ENCODE measurements at places on chromosomes 11 and 22. TPM values are rescaled to one million over a fixed set of nuclear protein-coding genes. Genes with fewer than 3 reads are reported as not detected.
A peak's percentile ranks its signal among the peaks of the same experiment; 100 is the strongest.

DNA sequence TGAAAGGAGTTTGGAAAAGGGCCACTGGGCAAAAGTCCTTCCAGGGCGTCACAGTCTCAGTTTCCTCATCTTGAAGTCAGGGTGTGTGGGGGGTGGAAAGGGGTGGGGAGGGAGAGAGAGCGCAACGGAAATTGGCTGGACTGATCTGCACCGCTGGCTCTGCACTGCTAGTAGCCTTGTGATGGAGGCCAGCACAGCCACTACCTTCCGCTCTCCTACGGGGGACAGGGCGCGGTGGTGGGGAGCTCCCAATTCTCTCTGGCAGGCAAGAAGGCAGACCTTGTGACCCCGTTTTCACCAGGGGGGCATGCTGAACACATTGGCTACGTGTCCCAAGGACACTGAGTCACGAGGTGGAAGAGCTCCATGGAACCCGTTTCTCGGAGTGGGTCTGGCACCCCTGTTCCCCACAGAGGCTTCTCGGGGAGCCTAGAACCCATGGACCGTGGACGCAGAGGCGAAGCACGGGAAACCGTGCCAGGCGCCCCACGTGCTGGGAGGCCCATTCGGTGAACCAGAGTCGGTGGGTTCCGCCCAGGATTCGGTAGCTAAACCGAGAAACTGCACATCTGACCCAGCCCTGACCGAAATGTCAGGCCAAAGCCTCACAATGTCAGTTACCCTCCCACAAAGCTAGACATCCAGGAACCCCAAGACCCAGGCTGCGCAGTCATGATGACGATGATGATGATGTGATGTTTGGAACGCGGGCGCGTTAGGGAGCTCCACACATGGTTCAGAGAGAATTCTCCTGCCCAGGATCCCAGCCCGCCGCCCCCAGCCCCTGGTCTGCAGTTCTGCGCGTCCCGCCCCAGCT, 28.3 kb upstream of the WNT11 start:
- H3K4me1 ChIP-seq, result peaks cover 53% of the 10 kb centered on the region
- H3K36me3 ChIP-seq, result peaks cover 4% of the 10 kb centered on the region
- peak overlapping the region; percentile 90 for H3K4me3 ChIP-seq
- H3K27ac ChIP-seq, result peak overlapping the region; percentile 97

GRCh38 chr22:21712751-21713427, 22.7 kb downstream of the YPEL1 start:
- DNase-seq, result no peak
- no peak overlapping the region for H3K27ac ChIP-seq
- peaks cover 2% of the 10 kb centered on the region for H3K4me1 ChIP-seq
- H3K4me3 ChIP-seq, result no peak overlapping the region

DNA sequence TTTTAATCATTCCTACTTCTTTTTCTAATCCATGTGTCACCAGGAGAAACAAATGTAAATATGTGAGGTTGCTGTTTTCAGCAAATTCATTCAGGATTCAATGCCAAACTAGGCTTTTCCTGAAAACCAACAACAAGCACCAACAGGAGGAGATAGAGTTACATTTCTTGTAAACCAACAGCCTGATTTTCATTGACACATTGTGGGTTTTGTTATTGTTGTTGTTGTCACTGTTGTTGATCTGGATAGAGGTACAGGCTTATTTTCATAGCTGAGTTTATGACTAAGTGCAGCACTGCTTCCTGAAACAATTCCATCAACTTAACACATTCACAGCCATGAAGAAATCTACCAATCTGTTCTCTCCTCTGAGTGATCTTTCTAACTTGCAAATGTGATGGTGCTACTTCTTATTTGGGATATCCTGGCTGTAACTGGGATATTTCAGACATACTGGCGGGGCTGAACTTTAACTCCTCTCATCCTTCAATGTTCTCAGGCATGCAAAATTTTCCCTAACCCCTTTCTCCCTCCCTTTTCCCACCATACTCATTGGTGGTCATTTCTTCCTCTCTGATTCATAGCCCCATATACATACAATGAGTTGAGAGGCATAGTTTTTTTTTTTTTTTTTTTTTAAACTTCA, 65.5 kb downstream of the ME3 start:
- H3K27me3 ChIP-seq, result peaks cover 8% of the 10 kb centered on the region
- no peaks in the 10 kb centered on the region for H3K36me3 ChIP-seq
- no peak for DNase-seq
- H3K4me1 ChIP-seq, result peaks cover 2% of the 10 kb centered on the region

- H3K27ac ChIP-seq, result no peak overlapping the region
- peaks cover 12% of the 10 kb centered on the region for H3K4me1 ChIP-seq
- H3K4me3 ChIP-seq, result no peak overlapping the region
- no peak for DNase-seq
- H3K36me3 ChIP-seq, result no peaks in the 10 kb centered on the region
These were observed 60.2 kb downstream of the PDE2A start for GRCh38 chr11:72613977-72614376.

GRCh38 chr11:8671193-8671612, 11.3 kb downstream of the TRIM66 start:
- peaks cover 5% of the 10 kb centered on the region for H3K4me1 ChIP-seq
- H3K27ac ChIP-seq, result peak overlapping the region; percentile 22
- H3K4me3 ChIP-seq, result no peak overlapping the region

GRCh38 chr11:8289492-8289918, 25.8 kb upstream of the LMO1 start:
- H3K4me3 ChIP-seq, result no peak overlapping the region
- H3K4me1 ChIP-seq, result no peaks in the 10 kb centered on the region
- DNase-seq, result no peak
- no peak overlapping the region for H3K27ac ChIP-seq
- no peaks in the 10 kb centered on the region for H3K36me3 ChIP-seq

DNA sequence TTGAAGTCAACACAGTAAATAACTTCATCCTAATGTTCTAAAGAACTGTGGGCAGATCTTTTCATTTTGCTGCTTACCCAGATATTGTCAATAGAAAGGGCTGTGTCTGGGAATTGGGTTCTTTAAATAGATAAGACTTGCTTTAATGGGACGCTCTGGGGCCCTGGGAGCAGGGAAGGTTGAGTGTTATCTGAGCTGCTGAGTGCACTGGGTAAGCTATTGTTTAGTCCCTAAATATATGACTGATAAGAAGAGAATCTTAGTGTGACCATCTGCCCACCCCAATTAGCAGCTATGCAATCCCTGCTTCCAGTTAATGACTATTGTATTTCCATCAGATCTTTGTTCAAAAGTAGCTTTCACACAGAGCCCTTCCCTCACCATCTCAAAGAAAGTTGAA, 44.4 kb downstream of the ARHGAP42 start:
- H3K27me3 ChIP-seq, result no peaks in the 10 kb centered on the region
- H3K4me1 ChIP-seq, result no peaks in the 10 kb centered on the region
- no peak overlapping the region for H3K27ac ChIP-seq
- no peaks in the 10 kb centered on the region for H3K36me3 ChIP-seq
- no peak overlapping the region for H3K4me3 ChIP-seq

GRCh38 chr11:2406878-2407410, 6.4 kb downstream of the TSSC4 start:
- H3K36me3 ChIP-seq, result peaks cover 1% of the 10 kb centered on the region
- H3K27ac ChIP-seq, result no peak overlapping the region
- H3K4me3 ChIP-seq, result no peak overlapping the region
- no peak for DNase-seq
- no peaks in the 10 kb centered on the region for H3K27me3 ChIP-seq
- no peaks in the 10 kb centered on the region for H3K4me1 ChIP-seq

DNA sequence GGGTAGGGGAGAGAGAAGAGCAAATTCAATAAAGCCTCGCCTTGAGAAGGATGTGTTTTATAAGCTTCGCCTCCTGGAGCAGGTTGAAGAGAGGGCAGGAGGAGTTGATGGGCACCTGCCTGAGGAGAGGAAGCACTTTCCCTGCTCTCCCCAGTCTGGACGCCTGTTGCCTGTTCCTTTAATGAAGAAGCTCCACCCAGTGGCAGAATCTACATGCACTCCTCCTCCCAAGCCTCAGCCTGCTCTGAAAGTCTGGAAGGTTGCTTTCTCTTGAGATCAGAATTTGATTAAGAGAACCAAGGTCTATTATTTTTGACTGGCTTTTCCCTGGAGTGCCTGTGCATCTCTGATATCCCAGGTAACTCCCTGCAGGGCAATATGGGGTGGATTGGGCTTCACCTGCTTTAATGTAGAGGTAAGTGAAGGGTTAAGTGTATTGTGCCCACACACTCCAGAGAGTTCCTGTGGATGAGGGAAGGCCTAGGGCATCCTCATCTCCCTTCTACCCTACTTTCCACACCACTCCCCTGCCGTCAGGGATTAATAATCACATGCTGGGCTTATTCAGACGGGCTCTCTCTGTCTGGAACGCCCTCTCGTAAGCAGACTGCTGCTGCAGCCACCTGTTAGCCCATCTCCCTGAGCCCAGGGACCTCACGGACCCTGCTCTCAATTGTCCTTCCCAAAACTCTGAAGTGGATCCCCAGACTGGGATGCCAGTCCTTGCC, 22.3 kb downstream of the NTM start:
- H3K4me3 ChIP-seq, result no peak overlapping the region
- no peak for DNase-seq

- no peak overlapping the region for H3K4me3 ChIP-seq
- H3K27ac ChIP-seq, result no peak overlapping the region
- peaks cover 19% of the 10 kb centered on the region for H3K36me3 ChIP-seq
- no peaks in the 10 kb centered on the region for H3K4me1 ChIP-seq
- no peak for DNase-seq
These were observed 12.3 kb downstream of the GUCD1 start for GRCh38 chr22:24542641-24543040.

DNA sequence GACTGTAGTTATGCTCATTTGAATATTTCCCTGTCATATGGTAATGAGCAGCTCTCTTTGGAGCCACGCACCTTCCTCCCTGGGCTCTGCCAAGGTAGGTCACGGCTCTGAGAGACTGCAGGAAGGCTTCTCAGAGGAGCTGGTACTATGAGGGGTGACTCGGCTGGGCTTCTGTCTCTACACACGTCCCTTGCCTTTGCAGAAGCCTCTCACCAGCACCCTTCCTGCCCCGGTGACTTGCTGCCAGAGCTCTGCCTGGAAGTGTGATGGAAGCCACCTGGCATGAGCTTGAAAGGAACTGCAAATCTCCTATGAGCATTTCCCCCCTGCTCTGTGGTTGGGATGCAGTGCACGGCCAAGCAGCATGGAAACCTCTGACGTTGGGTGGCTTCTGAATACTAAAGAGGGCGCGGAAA, 74.2 kb downstream of the KIRREL3 start:
- no peaks in the 10 kb centered on the region for H3K36me3 ChIP-seq
- no peak for DNase-seq
- no peaks in the 10 kb centered on the region for H3K4me1 ChIP-seq

GRCh38 chr22:41951898-41952474, at the start of gene SMIM45:
TSS of gene SMIM45 (plus strand) at chr22:41952150.
- no peak for DNase-seq
- peaks cover 13% of the 10 kb centered on the region for H3K4me1 ChIP-seq
- no peaks in the 10 kb centered on the region for H3K27me3 ChIP-seq
- no peak within 1 kb of the TSS for H3K27ac ChIP-seq
- H3K36me3 ChIP-seq, result no peaks in the 10 kb centered on the region

GRCh38 chr11:75907906-75908527, 93.0 kb downstream of the UVRAG start:
- peaks cover 16% of the 10 kb centered on the region for H3K36me3 ChIP-seq
- H3K27me3 ChIP-seq, result no peaks in the 10 kb centered on the region
- no peak overlapping the region for H3K27ac ChIP-seq
- H3K4me1 ChIP-seq, result peaks cover 13% of the 10 kb centered on the region
- H3K4me3 ChIP-seq, result no peak overlapping the region

- H3K4me1 ChIP-seq, result peaks cover 3% of the 10 kb centered on the region
- no peaks in the 10 kb centered on the region for H3K36me3 ChIP-seq
- H3K27ac ChIP-seq, result peak overlapping the region; percentile 72
- no peak overlapping the region for H3K4me3 ChIP-seq
- H3K27me3 ChIP-seq, result no peaks in the 10 kb centered on the region
- no peak for DNase-seq
These were observed 144.8 kb downstream of the CRYBB2 start for GRCh38 chr22:25364281-25364680.

DNA sequence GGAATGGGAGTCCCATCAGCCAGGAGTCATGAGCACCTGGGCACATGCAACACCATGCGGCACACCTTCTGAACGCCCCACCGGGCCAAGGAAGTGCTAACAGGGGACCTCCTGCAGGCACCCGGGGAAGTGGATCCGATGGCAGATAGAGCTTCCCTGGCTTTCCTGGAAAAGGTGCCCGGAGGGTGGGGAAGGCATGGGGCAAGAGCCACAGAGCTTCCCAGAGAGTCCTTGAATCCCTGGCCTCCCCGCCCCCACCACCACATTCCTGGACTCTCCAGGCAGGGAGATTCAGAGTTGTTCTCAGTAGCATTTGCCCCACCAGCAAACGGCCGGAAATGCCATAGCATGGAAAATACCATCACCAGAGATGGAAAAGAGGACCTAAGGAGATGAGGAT, 8.3 kb downstream of the TRIM29 start:
- no peak overlapping the region for H3K4me3 ChIP-seq
- H3K36me3 ChIP-seq, result no peaks in the 10 kb centered on the region
- H3K27me3 ChIP-seq, result no peaks in the 10 kb centered on the region

- H3K36me3 ChIP-seq, result no peaks in the 10 kb centered on the region
- no peak for DNase-seq
- H3K27ac ChIP-seq, result no peak overlapping the region
- no peak overlapping the region for H3K4me3 ChIP-seq
- no peaks in the 10 kb centered on the region for H3K4me1 ChIP-seq
These were observed 352.5 kb upstream of the CCDC179 start for GRCh38 chr11:23212807-23213206.

GRCh38 chr22:47065756-47066615, 303.5 kb downstream of the TBC1D22A start:
- H3K4me1 ChIP-seq, result peaks cover 10% of the 10 kb centered on the region
- H3K27ac ChIP-seq, result peak overlapping the region; percentile 52
- no peak for DNase-seq
- no peaks in the 10 kb centered on the region for H3K27me3 ChIP-seq

GAL gene
- not detected for total RNA-seq

DRD2 gene
- total RNA-seq, result not detected

KCNJ4 gene
- not detected for total RNA-seq

FOLR3 gene
- not detected for total RNA-seq

ADM2 gene
- total RNA-seq, result 6.5 TPM

IGLL1 gene
- not detected for total RNA-seq

OR6T1 gene
- not detected for total RNA-seq

TYMP gene
- 86.3 TPM for total RNA-seq
